ENCODE measurements at places on chromosomes 3 and 15.
A peak's percentile ranks its signal among the peaks of the same experiment; 100 is the strongest.

- DNase-seq: no peak
Measured at GRCh38 chr3:184389384-184389783, 9.5 kb downstream of the CHRD start.

GRCh38 chr3:60133269-60134162 lies 1083.7 kb upstream of the CFAP20DC start:
- no peak for DNase-seq

- no peak for DNase-seq
Measured at GRCh38 chr15:70089692-70089971, 8.1 kb downstream of the TLE3 start.

GRCh38 chr15:98620020-98620419 lies 28.3 kb upstream of the IGF1R start:
- DNase-seq: no peak

DNA sequence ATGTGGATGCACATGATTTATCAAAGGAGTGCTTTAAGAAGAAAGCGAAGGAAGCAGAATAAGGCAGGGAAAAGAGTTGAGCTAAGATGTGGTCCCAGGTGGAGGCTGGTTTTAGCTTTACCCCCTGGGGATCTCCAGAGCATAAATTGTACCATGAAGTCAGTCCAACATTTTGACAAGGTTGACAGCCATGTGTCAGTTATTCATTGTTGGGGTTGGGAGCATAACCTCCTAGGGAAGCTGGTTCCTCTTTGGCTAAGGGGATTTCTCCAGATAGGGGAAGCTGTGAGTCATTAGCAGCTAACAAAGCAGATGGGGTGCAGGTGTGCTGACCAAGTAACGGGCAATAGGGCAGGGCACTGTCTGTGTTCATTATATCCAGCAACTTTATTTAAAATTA lies 123.7 kb upstream of the IGSF10 start:
- no peak for DNase-seq

DNA sequence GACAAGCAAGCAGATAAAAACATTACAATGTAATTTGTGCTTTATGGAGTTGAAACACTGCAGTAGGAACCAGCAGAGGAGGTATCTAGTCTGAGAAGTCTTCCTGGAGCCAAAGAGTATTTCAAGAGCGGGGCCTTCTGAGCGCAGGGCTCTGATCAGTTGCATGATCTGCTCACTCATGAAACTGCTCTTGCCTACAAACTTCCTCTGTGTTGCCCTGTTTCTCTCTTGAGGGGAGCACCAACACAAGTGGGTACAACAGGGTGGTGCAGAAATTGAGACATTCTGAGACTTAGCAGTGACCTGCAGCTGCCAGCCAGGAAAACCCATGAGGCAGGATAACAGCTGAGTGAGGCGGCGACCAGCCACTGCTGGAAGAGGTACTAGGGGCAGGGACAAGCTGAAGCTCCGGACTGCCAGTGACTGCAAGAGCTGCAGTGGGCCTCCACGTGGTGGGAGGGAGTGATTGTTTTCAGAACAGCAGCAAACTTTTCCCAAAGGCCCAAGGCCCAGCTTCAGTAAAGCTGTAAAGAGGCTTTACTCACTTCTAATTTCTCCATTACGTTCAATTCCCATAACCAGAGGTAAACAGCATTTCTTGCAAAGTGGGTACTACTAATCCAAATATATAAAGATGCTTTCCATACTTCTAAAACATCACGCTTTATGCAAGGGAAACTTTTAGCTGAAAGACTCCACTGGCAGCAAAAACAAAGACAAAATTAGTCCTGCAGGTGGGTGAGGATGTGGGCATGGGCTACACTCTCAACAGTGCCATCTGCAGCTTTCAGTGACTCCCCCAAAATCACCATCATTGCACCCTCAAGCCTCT lies 69.0 kb upstream of the LPP start:
- no peak for DNase-seq

- DNase-seq: no peak
Measured at GRCh38 chr3:155362808-155363689, 69.6 kb upstream of the STRIT1 start.

DNA sequence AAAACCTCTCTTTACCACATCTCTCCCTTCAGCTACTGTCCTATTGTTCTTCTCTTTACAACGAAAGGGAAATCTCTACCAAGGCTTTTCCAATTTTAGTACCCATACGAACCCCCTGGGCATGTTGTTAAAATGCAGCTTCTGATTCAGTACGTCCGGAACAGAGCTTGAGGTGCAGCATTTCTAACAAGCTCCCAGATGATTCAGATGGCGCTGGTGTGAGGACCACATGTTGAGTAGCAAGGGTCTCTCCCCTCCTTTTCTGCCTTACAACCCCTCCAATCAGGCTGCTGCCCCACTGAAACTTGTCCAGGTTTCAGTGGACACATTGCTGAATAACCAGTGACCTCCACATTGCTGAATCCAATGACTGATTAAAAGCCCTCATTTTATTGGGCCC lies 177.1 kb upstream of the FEZF2 start:
- no peak for DNase-seq

DNA sequence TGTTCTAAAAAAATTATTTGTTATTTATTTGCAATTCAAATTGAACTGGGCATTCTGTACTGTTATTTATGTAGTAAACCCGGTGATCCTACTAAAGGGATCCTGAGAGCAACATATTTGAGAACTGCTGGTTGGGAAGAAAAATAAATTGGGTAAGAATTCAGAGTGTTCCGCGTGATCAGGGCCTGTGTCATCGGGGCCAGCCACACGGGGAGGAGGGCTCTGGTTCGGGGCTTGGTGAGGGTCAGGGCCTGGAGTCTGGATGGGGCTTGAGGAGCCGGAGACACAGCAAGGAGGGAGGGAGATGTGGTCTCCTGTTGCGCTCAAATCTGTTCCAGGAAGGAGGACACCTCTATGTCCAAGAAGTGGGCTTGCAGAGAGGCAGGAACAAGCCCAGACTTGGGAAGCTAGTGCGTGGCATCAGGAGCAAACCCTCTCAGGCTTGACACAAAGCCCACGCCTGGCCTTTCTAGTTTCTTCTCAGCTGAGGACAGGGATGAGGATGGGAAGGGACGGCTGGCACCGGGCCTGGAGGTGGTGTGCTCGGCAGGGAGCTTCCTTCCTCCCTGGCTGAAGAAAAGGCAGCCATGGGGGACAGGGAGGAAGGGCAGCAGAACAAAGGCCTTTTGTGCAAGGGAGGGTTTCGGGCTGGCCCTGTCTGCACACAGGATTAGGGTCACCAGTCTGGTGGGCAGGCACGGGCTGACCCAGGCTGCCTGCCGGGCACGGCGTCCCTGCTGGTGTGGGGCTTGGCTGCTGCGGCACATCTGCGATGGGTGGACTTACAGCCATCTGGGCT lies 22.9 kb upstream of the FBLN2 start:
- no peak for DNase-seq

- no peak for DNase-seq
Measured at GRCh38 chr3:58082047-58082446, 73.8 kb downstream of the FLNB start.

- DNase-seq: no peak
Measured at GRCh38 chr3:15276028-15276724, 56.2 kb downstream of the SH3BP5 start.

GRCh38 chr15:39589815-39590644 lies 9.2 kb downstream of the THBS1 start:
- DNase-seq: no peak

DNA sequence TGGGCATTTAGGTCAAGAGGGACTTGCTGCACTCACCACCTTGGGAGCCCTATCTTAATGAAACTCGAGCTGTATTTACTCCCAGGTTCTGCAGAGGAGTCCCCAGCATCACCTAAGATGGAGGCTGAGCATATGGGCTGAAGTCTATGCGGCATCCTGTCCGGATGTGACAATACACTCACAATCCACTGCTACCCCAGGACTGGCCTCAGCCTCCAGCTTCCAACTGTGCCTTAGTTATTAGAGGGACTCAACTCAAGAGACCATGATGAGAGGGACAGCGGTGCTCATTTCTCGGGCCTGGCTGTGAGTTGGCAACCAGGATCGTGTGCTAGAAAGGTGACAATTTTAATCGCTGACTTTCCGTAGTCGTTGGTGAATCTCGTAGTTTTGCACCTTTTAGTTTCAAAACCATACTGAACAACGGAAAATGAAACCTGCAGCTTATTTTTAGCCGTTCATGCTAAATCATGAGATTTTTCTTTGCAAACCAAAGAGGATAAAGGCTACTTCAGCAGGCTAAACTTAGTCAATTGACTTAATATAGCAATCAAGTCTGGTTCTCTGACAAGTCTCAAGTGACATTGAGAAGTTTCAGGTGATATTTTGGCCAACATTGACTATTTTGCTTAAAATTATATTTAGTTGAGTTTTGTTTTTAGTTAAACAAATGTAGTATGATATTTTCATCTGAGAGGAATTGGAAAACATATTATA lies 11.1 kb downstream of the ZBTB38 start:
- DNase-seq: no peak

DNA sequence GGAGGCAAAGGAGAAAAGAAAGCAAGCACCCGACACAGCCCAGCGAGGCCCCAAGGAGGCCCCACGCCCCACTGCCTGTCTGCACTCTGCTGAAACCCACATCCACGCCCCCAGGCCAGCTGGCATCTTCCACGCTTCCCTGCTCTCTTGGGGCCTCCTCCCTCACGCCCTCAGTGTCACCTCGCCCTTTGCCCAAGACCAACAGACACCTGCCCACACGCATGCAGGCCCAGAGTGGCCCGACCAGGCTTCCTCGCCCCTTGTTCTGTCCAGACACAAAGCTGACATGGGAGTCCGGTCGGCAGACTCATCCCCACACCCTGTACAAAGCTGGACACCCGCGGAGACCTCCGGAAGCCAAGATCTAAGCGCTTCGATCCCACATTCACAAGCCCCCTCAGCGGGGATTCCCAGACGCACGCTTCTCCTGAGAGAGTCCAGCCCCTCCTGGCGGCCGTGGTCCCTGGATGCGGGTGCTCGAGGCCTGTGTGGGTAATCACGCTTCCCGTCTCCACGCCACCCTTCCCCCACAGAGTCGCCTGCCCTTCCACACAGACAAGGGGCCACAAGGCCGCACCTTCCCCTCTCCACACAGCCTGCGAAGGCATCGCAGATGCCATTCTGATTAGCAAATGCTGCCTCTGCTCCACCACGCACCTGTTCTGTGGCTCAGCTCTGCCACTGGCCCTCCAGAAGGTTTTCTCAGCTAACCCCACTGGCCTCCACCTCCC lies 176.6 kb downstream of the XXYLT1 start:
- DNase-seq: no peak

- no peak for DNase-seq
Measured at GRCh38 chr15:55736756-55737155, 6.2 kb downstream of the PRTG start.

- peak; percentile 27 for DNase-seq
Measured at GRCh38 chr3:185353823-185354614, 8.9 kb upstream of the MAP3K13 start.

- DNase-seq: no peak
Measured at GRCh38 chr3:52509753-52510328, 14.7 kb downstream of the STAB1 start.

GRCh38 chr3:126573492-126574117 lies 14.9 kb upstream of the C3orf22 start:
- no peak for DNase-seq

DNA sequence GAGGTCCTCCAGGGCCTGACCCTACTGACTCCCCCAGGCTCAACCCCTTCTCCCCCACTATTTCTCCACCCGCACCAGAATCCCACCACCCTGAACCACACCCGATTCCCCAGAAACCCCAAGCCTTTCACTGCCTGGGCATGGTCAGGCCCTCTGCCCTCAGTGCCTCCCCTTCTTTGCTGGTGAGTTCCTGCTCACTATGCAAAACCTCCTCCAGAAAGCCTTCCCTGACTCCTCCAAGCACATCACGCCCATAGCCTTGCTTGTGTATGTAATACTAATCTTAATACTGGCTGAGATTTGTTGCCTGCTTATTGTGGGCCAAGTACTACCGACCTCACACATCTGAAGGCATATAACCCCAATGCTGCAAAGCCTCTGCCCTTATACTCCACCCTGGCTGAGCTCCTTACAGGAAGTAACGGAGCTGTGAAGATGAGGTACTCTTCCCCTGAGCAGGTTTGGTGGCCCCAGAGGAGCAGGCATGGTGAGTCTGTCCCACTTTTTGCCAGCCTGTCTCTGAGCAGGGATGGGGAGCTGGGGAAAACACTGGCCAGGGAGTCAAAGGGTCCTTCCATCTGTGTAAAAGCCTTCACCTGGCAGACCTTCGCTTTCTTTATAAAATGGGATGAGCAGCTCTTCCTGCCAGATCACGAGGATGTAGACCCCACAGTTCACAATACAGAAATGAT lies 9.5 kb downstream of the RAB6B start:
- DNase-seq: no peak

DNA sequence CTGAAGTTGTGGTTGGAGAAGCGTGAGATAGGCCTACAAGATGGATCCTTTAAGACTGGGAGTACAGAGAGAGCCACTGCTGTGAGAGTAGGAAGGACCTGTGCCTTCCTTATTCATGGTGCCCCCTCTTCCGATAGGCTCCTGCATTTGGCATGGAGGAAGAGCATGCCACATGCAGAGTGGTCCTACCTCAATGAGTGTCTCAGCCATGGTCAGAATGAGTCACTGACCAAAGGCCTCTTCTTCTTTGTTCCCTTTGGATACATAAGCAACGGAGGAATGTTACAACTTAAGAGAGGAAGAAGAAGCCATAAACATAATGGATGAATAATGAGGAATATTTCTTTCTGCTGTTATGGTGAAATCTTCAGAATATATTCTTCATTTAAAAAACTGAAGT lies 681.2 kb upstream of the GRM7 start:
- DNase-seq: no peak

DNA sequence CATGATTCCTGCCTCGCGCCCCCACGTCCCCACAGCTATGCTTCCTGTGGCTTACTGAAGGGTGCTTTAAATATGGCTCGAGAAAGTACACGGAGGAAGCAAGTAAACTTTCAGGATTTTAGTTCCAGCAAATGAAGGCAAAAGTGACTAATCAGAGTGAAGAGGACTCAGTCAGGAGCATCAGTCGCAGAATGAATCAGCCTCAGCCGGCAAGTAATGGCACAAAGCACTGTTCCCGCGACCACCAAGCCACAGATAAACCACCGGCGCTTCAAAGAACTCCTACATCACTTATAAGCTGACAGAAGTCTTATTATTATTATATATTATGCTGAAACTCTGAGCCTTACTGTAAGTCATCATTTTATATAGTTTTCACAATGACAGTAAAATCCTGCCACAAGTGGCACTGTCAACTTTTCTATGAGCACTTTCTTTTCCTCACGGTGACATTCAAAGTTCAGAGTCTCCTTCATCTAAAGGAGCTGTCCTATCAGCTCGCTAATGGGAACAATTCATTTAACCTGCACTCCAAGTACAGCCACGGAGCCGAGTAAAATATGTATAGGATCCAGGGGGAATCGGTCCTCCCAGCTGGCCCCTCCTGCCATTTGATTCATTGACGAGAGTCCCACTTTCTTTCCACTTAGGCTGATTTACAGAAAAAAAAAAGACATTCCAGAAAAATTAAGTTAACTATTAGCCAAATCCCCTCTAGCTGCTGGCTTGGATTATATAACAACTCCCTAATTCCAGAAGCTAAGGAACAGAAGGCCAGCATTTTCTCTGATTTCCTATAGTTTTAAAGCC lies 217.0 kb upstream of the ICE2 start:
- no peak for DNase-seq

- no peak for DNase-seq
Measured at GRCh38 chr3:64593350-64593749, 94.5 kb downstream of the ADAMTS9 start.

GRCh38 chr3:189577050-189577951 lies 53.9 kb upstream of the TP63 start:
- no peak for DNase-seq

GRCh38 chr15:69400850-69401249 lies 13.3 kb upstream of the KIF23 start:
- no peak for DNase-seq
